Glutamatergic neuron (in vitro differentiated cells): ENCODE measurements at places on chromosomes 12 and 14.

DNA sequence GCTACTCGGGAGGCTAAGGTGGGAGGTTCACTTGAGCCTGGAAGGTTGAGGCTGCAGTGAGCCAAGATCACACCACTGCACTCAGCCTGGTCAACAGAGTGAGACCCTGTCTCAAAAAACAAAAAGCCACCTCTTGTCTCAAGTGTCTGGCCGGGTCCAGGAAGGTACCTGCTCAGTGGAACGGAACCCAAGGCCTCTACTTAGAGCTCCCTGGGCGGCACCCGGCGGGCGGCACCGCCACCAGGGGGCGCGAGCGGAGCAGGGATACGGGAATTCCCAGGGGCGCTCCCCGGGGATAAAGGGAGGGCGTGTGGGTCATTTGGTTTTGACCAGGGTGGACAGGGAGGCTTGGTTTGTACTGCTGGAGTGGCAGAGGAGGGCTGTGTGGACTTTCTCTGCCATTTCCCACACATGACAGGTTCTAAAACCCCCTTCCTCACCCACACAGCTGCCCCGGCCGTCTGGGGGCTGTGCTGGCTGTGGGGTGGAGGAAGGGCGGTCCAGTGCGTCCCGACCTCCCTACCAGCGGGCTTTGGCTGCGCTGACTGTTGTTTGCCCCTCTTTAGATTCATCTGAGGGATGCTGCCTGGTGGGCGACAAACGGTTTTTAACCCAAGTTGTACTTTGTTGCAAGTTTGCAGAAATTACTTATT lies 91.4 kb downstream of the SETD3 start:
- peak; percentile 40 for DNase-seq

GRCh38 chr12:130198026-130198662 lies 35.9 kb downstream of the FZD10 start:
- no peak for DNase-seq

DNA sequence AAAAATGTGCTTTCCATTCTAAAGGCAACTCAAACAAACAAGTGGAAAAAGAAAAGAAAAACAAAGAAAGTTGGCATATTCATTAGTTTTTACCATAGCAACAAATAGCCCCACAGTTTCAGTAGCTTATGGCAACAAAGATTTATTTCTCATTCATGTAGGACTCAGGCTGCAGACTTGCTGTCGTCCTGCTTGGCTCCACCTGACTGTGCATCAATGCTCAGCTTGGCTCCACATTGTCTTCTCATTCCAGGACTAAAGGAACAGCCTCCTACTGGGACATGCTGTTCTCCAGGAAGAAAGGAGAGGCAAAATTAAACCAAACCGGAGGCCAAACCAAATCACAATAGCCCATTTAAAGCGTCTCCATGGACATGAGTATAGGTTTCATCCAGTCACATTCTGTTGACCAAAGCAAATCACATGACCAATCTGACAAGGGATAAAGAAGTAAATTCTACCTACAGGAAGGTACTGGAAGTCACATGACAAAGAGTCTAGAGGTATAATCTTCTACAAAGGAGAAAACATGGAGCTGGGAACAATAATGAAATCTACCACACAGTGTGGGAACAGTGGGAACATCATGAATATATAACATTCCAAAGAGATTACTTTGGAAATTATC lies 222.5 kb downstream of the PIK3C2G start:
- DNase-seq, result no peak

DNA sequence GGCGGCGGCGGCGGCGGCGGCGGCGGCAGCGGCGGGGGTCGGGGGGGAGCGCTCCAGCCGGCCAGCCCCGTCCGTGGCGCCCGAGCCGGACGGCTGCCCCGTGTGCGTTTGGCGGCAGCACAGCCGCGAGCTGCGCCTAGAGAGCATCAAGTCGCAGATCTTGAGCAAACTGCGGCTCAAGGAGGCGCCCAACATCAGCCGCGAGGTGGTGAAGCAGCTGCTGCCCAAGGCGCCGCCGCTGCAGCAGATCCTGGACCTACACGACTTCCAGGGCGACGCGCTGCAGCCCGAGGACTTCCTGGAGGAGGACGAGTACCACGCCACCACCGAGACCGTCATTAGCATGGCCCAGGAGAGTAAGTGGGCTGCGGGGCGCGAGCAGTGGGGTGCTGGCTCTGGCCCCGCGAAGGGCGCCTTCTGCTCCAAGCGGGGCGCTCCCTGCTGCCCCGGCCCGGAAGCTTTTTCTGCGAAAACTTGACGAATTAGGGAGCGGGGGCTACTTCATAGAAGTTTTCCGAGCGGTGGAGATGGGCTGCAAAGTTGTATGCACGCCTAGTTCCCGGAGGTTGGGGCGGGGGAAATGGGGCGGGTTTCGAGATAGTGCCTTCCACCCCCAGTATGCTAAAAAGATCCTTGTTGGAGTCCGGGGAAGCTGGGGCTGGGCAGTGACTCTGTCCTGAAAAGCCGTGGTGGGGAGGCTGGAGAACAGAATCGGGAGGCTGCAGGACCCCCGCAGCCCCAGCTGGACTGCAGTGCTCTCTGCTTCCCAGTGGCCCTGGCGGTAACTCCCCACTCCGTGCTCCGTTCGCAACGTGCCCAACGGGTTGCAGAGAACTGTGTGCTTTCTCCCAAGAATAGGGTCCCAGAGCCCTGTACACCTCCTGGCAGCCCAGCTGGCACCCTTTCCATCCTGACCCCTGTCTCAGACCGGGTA lies 751 bp downstream of the GDF11 start:
- peak; percentile 67 for DNase-seq

GRCh38 chr12:124109760-124110159 lies 136.7 kb downstream of the ZNF664 start:
- DNase-seq, result peak; percentile 35
